Renal cortical epithelial cell (primary cell): ENCODE measurements at places on chromosomes 16 and 17. TPM values are rescaled to one million over a fixed set of nuclear protein-coding genes. Genes with fewer than 3 reads are reported as not detected.

DCAKD gene
- total RNA-seq, result 22.4 and 50.2 TPM in 2 replicates

- no peak for DNase-seq
These were observed 17.8 kb downstream of the PROCA1 start for GRCh38 chr17:28693869-28694268.

DNA sequence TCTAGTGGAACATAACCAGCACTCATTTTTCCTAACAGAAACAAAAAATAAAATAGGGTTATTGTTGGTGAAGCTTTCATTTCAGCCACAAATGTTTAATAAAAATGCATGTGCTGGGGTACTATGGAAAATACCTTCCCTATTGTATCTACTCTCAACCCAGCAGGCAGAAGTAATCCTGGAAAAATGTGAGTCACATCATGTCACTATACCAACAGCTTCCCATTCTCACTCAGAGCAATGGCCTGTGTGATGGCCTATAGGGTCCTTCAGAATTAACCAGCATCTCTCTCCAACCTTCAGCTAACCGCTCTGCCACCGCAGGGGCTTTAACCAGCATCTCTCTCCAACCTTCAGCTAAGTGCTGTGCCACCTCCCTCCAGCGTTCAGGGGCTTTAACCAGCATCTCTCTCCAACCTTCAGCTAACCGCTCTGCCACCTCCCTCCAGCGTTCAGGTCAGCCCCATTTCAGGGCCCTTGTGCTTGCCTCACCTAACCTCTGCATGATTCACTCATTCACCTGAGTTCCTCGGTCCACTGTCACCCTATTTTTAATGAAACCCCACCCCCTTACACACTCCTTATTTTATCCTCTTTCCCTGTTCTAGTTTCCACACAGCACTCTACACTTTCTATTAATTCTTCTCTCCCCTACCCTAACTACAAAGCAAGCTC lies 34.0 kb downstream of the UBE2G1 start:
- peak; percentile 21 for DNase-seq

MYLK3 gene
- total RNA-seq, result 0.50 TPM in 1 of 2 replicates, not detected in the other

DNA sequence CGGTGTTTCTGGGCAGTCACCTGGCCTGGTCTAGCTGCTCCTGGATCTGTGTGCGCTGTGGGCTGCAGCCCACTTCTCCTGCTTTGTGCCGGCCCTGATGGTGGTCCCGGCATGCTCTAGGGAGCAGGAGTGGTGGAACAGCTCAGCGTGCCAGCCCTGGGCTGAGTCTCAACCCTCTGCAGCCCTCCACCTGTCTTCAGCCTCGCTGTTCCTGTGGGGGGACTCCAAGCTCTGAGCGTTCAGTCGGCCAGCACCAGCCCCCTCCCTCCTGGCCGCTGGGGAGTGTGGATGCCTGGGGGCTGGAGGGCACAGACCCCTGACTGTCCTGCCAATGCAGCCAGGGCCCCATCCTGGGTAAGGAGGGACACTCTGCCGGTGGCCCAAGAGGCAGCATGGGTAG lies 23.7 kb upstream of the RASD1 start:
- no peak for DNase-seq

KCNJ18 gene
- not detected in 2 replicates for total RNA-seq

- no peak for DNase-seq
These were observed 2.6 kb upstream of the HAPSTR1 start for GRCh38 chr16:9088848-9089247.

TRIM65 gene
- 14.7 and 16.5 TPM in 2 replicates for total RNA-seq

DNA sequence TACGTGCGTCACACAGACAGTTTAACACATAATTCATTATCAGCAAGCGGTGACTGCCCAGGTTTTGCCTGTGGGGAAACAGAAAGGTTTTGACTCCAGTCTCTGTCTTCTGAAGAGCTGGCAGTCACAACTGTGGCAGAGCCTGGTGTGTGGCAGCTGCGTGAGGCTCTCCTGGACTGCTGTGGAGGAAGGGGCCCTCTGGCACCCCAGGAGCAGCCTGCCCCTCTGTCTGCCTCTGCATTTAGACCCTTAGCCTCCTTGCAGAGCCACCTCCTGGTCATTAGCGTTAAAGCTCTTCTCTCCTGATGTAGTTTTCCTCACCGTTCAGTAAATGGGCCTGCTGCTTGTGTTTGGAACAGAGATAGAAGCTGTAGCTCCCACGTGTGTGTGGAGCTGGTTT lies 10.9 kb downstream of the RAB40C start:
- no peak for DNase-seq

PPM1E gene
- total RNA-seq, result 0.17 and 0.89 TPM in 2 replicates

HOXB1 gene
- total RNA-seq, result not detected in 2 replicates

DNA sequence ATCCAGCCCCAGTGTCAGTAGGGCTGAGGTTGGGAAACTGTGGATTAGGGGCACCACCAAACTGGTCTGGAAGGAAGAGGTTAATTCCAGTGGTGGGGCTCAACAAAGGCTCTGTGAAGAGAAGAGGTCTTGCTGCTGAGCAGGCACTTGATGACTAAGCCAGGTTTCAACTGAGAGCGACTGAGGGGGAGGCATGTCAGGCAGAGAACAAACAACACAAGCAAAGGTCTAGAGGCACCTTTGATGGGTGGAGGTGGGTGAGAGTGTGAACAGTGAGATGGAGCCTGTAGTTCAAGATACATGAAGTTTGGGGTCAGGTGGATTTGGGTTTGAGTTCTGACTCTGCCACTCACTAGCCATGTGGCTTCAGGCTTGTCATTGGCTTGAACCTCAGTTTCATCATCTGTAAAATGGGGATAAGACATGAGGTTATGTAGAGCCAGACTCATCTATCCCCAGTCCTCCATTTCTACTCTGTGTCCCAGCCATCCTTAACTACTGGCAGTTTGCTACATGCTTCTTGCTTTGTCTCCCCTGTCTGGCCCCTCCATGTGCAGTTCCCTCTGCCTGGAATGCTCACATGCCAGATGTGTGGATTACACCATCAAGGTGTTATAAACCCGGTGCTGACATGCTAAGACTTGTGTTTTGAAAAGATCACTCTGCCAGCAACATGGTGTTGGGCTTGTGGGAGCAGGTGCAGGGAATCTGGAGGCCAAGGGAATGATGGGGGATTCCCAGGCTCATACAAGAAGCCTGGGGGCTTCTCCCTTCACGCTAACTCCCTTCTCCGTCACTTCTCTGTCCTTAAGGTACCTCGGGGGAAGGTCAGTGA lies 3.0 kb upstream of the RMI2 start:
- peak; percentile 67 for DNase-seq

GRCh38 chr16:77234611-77235010 lies 35.4 kb downstream of the SYCE1L start:
- DNase-seq, result peak; percentile 38

BICDL2 gene
- 0.30 and 8.3 TPM in 2 replicates for total RNA-seq

- DNase-seq, result peak; percentile 38
These were observed 28.5 kb downstream of the FTO start for GRCh38 chr16:53732296-53732929.

GRCh38 chr16:22751104-22751667 lies 62.8 kb upstream of the HS3ST2 start:
- DNase-seq, result no peak

GRCh38 chr16:83967091-83967490 lies 953 bp upstream of the NECAB2 start:
- no peak for DNase-seq

DNA sequence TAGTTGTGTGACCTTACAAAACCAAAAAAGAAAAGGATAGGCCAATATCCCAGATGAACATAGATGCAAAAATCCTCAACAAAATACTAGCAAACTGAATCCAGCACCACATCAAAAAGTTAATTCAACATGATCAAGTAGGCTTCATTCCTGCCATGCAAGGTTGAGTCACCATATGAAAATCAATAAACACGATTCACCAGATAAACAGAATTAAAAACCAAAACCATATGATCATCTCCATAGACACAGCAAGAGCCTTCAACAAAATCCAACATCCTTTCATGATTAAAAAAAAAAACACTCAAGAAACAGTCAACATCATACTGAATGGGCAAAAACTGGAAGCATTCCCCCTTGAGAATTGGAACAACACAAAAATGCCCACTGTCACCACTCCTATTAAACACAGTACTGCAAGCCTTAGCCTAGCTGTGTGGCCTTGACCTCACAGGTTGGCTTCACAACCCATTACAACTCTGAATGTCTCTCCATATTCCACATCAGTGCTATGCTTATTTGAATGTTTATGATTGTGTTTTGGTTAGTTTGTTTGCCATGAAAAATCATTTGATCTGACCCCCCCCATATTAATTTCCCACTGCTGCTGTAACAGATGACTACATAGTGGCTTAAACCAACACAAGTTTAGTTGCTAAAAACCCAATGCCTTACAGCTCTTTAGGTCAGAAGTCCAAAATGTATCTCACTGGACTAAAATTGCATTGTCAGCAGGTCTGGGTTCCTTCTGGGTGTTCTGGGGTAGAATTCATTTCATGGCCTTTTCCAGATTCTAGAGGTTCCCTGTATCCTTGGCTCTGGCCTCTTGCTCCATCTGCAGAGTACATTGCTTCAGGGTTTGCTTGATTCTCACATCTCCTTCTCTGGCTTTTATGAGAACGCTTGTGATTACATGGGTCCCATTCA lies 257.1 kb upstream of the DYNLRB2 start:
- no peak for DNase-seq

GRCh38 chr17:74785096-74785980 lies 9.2 kb upstream of the NAT9 start:
- DNase-seq, result no peak

- DNase-seq, result no peak
These were observed 4.0 kb upstream of the MMP25 start for GRCh38 chr16:3042376-3042775.

- DNase-seq, result peak; percentile 38
These were observed 112.0 kb upstream of the HAS3 start for GRCh38 chr16:68993456-68993855.

- no peak for DNase-seq
These were observed 42.5 kb downstream of the PSME3IP1 start for GRCh38 chr16:57143149-57143921.

DNA sequence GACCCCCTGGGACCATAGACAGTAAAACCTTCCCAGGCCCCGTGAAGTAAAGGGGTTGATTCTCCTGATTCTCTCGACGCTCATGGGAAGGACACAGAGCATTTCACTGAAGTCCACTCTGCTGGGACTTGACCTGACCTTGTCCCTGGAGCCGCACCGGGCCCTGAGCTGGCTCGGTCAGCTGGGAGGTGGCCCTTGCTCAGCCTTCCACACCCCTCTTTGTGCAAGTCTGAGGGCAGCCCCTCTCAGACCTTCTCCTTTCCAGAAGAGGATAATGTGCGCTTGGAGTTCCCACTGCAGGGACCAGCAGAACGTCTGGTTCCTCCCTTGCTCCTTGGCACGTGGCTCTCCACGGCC lies 115.5 kb downstream of the RAP1GAP2 start:
- DNase-seq, result no peak

ATP2A1 gene
- total RNA-seq, result 0.10 TPM in 1 of 2 replicates, not detected in the other

DNA sequence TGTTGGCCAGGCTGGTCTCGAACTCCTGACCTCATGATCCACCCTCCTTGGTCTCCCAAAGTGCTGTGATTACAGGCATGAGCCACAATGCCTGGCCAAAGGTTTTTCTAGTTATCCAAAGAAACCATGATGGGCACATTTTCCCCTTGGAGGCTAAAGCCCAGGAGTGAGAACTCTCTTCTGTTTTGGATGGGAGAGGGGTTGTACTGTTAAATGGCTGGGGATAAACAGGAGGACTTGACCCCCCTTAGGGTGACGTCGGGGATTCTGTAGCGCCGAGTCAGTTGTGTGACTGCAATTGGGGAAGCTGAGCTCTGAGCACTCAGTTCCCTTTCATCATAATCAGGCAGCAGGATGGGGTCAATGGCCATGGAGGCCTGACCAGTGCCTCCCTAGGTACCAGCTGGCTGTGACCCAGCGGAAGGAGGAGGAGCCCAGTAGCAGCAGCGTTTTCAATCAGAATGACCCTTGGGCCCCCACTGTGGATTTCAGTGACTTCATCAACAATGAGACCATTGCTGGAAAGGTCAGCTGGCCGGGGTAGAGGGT lies 4.1 kb downstream of the AOC3 start:
- DNase-seq, result no peak

DNA sequence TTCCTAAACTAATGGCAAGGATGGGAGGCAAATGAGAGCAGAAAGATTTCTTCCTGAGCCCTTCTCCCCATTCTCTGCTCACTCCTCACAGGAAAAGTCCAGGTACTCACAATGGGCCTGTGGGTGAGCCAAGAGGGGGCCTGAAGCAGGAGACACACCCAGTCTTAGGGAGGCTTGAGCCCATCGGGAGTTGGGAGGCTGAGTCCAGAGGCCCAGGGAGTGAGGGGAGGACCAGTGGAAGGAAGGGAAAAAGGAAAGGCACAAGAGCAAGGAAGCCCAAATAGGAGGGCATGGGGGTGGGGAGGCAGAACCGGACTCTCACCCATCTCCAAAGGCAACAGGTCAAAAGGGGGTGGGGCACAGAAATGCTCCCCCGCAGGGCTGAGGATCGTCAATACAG lies 68.1 kb upstream of the CNEP1R1 start:
- DNase-seq, result no peak

DNA sequence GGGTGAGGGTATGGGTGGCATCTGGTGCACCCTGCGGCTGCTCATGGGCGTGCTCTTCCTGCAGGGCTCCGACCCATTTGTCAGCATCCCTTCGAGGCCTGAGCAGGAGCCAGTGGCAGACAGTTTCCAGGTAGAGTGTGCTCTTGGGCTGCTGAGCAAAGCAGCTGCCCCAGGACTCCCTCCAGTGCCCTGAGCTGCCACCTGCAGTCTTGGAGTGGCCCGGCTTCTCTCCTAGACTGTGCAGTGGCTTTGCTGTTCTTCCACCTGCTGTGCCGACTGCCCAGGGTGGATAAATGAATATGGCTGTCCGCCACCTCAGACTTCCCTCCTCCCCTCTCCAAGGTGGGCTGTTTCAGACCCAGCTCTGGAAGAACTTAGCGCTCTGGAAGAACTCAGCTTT lies 10.8 kb upstream of the JPT2 start:
- no peak for DNase-seq

GRCh38 chr16:85025781-85026653 lies 1.6 kb upstream of the KIAA0513 start:
- no peak for DNase-seq

GRCh38 chr17:61476476-61477203 lies 24.4 kb downstream of the TBX4 start:
- DNase-seq, result no peak

GRCh38 chr16:23959752-23960072 lies 123.9 kb downstream of the PRKCB start:
- no peak for DNase-seq

SNRNP25 gene
- 19.1 and 21.7 TPM in 2 replicates for total RNA-seq

DNA sequence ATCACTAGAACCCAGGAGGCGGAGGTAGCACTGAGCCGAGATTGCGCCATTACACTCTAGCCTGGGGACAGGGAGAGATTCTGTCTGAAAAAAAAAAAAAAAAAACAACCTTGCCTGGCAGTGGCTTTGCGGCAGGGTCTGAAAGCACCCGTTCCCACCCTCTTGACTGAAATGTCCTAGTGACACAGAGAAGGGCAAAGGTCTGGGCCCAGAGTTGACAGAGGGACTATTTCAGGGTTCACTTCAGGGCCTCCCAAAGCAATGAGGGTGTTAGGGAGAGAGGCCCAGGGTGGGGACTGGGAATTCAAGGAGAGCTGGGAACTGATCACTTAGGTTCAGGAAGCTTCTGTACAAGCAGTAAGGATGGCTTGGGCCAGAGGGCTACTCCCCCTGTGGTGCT lies 13.8 kb upstream of the CDRT15L2 start:
- no peak for DNase-seq
